ENCODE measurements at places on chromosomes 11 and 22.

- no peak for DNase-seq
Observed at GRCh38 chr11:57094181-57094935, 87.4 kb upstream of the LRRC55 start.

GRCh38 chr11:62054484-62055121 lies 69.2 kb upstream of the INCENP start:
- no peak for DNase-seq

- no peak for DNase-seq
Observed at GRCh38 chr11:36243641-36244040, 45.6 kb downstream of the COMMD9 start.

- DNase-seq = no peak
Observed at GRCh38 chr11:44865866-44866272, 84.8 kb downstream of the TP53I11 start.

DNA sequence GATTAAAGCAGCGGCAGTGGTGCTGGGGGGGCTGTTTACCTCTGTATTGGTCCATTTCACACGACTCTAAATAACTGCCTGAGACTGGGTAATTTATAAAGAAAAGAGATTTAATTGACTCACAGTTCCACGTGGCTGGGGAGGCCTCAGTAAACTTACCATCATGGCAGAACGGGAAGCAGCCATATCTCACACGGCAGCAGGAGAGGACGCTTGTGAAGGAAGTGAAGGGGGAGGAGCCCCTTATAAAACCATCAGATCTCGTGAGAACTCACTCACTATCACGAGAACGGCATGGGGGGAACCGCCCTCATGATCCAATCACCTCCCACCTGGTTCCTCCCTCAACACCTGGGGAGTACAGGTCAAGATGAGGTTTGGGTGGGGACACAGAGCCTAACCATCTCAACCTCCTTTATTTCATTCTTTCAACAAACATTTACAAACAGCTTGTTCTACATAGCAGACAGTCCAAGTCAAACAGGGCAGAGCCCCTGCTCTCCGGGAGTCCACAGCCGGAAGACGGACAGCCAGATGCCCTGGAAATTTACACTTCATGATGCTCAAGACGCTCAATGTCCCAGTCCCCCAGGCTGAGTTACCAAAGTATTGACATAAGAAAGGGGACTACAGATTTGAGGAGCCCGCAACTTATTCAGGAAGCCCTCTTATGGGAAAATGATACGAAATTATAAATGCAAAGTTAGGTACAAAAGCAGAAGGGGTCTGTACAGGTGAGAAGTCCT lies 26.3 kb upstream of the HMGXB4 start:
- no peak for DNase-seq

- DNase-seq = no peak
Observed at GRCh38 chr11:125773516-125773915, 5.1 kb downstream of the PATE2 start.

DNA sequence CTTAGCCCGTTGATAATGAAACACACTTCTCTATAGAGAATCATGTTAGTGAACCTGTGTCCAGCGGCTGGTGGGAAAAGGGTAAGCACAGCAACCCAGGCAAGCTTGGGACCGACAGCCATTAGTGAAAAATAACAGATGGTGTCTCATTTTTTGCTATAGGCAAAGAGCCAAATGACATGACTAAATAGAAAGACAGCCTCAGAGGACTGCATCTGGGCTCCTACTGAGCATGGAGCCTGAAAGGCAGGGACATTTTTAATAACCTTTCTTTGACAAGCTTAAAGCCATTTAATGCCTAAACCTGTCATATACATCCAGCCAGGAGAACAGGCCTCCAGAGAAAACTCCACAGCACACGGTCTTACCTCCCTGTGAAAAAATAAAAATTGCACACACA lies 67.0 kb downstream of the FANCF start:
- no peak for DNase-seq

- DNase-seq = no peak
Observed at GRCh38 chr11:17472467-17472866, 4.2 kb downstream of the ABCC8 start.

GRCh38 chr11:16911658-16912057 lies 102.6 kb downstream of the PLEKHA7 start:
- DNase-seq = no peak

DNA sequence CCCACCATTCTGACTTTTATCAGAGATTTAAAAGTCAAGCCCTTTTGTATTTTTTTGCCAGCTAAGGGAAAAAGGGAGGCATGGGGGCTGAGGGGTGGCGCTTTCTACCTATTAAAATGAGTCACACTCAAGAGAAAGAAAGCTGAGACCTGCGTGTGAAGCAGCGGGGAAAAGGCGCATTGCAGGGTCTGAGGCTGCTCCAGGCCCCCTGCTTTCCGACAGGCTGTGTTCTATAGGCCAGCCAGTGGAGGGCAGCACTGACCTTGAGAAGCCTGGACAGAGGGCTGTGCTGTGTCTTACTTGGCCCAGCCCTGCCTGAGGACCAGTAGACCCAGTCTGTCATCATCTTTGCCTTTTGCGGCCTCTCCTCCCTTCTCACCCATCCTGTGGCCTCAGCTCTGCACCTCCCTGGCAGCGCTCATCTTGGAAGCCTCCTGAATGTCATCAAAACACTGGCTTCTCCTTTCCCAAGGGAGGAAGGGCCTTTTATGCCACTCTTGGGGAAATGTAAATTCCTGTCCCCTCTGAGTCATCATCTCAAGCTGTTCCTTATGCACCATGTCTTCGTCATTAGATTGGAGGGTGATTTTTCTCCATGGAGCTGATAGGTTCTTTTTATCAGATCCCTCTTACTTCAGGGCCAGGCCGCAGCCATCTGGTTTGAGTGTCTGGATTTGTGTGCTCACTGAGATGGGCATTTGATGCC lies 12.6 kb upstream of the MAPK8IP1 start:
- peak; percentile 79 for DNase-seq
